Natural killer cell treated with Interleukin-12 subunit alpha and Interleukin-12 subunit beta and Interleukin-15 and Interleukin-18, amount 100 ng/mL, for 72 hours (primary cell): ENCODE measurements at places on chromosomes 6 and 20.

- no peak for DNase-seq
Observed at GRCh38 chr20:24609757-24610156, 140.3 kb downstream of the SYNDIG1 start.

DNA sequence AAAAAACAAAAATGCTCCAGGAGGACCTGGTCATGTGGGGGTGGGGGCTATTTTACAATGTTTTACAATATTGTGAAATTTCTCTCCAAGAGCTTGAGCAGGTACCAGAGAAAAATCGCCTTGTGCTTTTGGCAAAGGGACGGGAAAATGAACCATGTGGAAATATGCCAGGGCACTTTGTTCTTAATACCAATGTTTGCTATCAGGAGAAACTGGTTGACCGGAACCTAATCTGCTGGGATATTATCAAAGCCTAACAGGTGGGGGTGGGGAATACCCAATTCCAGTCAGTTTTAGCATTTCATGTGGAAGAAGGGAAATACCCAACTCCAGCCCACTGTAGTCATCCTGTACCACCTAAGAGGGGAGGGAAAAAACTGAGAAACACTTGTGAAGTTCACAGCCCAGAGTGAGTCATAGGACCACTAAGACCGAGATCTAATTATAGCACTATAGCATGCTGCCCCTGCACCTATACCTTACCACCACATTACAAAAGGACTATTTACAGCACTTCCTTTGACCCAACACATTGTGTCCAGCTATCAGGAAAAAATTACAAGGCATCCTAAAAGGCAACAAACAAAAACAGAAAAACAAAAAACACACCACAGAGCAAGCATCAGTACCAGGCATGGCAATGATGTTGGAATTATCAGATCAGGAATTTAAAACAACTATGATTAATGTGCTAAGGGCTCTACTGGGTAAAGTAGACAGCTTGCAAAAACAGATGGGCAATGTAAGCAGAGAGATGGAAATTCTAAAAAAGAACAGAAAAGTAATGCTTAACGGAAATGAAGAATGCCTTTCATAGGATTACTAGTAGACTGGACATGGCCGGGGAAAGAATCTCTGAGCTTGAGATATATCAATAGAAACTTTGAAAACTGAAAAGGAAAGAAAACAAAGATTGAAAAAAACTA lies 84.1 kb upstream of the POPDC3 start:
- no peak for DNase-seq

GRCh38 chr6:117559299-117559698 lies 43.0 kb downstream of the GOPC start:
- DNase-seq: no peak

DNA sequence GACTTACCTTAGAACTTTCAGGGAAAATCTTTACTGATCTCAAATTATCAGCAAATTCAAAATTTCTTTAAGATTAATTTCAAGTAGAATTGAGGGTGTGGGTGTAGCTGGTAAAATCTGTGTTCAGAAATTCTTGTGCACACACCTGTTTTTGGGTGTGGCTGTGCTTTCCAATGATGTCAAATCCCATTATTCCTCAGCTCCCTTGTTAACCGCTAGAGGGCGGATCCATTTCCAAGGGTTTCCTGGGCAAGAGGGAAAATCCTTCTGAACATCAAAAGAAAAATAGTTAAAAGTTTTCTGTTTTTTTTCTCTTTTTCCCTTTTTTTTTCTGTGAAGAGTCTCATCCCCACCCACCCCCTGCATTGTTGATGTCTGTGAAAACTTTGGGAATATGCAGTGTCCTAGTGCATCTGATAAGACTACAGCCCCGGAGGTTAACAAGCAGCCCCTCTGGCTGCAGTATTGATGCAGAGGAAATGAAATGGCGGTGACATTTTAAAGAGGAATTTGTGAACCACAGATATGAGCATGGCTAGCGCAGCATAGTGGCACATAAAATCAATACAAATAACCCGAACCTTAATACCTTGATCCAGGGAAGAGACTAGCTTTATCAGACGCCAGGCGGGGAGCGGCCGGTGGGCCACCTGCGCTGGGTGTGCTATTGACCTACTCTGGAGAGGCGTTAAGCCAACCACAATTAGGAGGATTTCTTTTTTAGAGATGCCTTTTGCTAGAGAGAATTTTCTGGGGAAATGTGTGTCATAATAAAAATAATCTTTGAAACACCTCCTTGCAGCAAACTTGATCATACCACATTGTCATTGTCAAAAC lies 130.9 kb downstream of the FOXA2 start:
- no peak for DNase-seq

GRCh38 chr6:3229566-3230178 lies 2.2 kb upstream of the TUBB2B start:
- DNase-seq: no peak

- DNase-seq: no peak
Observed at GRCh38 chr6:1911474-1911873, 301.8 kb downstream of the FOXC1 start.

DNA sequence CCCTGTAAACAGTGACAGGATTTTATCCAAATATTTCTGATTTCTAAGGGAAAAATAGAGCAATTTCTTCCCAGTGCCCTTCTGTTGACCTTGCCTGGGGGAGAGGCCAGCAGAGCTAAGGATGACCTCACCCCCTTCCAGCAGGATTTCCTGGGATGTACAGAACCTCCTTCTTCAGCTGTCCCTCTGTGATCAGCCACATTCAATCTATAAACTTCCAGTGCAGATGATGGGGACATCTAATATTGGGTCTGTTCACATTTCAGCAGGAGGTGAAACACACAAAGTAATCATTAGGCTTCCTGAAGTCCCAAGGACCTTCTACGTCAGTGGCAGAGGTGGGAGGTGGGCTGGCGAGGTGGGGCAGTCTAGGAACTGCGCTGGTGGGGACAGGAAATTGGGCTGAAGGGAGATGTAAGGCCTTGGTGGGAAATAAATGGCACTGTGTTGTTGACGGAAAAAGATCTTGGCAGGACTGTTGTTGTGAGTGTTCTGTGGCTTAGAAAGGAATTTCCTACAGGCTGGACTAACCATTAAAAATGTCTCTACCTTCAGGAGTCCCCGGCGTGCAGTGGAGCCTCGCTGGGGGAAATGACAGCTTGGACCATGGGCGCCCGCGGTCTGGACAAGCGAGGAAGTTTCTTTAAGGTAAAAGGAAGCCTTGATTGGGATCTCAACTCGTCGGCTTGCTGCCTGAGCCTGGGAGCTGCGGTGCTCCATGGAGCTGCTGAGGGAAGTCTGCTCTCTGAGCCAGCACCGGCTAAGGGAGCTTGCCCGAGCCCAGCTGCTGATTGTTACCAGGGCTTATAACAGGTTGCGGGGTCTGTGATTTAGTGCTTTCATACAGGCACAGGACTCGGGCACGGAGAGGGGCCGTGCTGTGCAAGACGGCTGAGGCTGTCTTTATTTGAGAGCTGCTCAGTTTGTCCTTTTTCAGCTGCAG lies 127.9 kb upstream of the NAA20 start:
- DNase-seq: no peak
